ENCODE measurements at places on chromosomes 5 and 9.

- no peak for DNase-seq
These were observed 22.4 kb upstream of the TRIM52 start for GRCh38 chr5:181283347-181283746.

DNA sequence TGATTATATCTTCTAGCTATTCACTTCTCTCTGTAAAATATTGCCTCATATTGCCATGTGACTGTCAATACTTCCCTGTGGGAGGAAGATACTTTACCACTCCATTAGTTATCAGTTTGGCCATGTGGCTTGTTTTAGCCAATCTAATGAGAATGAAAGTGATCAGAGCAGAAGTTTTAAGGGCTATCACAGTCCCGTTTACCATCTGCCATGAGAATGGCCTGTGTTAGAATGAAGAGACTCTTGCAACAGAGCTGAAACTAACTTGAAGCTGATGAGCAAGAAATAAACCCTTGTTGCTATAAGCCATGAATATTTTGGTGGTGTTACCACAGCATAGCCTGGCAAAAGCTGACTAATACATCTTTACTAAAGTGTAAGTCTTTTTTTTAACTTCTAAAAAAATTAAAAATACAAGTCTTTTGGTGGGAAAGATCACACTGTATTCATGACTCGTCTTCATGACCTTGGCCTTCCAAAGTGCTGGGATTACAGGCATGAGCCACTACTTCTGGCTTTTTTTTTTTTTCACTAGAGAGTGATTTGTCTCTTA is 68.0 kb upstream of the CTNNA1 start:
- no peak for DNase-seq

DNA sequence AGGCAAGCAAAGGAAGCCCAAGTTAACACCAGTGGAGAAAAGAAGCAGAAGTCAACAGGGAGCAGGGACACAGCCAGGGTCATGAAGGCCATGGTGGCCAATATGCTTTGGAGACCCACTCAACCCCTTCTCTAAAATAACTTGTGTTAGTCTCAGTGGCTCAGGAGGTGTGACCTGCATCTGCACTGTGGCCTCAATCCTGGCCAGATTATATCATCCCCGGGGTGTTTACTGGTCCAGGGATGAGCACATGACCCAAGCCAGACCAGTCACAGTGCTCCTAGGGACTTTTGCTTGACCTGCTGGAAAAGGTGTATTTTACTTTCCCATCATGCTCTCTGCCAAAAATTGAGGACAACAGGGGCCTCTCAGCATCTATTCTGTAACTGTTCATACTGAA is 105.2 kb downstream of the DPYSL3 start:
- DNase-seq, result no peak

DNA sequence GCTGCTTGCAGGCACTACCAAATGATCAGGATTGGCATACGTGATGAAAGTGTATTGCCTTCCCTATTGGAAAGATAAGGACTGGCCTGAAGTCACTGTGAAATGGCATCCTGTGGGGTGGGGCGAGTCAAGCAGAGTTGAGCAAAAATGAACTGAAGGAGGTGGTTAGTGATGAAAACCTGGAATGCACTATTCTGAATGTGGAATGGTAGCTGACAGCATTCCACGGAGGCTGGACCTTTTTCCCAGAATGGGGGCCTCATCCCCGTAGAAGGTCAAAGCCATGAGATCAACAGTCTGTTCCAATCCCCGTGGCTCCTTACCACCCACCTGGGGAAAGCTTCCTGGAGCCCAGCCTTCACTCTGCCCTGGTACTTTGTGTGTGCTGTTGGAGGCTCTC is 37.7 kb downstream of the ASS1 start:
- DNase-seq, result no peak

DNA sequence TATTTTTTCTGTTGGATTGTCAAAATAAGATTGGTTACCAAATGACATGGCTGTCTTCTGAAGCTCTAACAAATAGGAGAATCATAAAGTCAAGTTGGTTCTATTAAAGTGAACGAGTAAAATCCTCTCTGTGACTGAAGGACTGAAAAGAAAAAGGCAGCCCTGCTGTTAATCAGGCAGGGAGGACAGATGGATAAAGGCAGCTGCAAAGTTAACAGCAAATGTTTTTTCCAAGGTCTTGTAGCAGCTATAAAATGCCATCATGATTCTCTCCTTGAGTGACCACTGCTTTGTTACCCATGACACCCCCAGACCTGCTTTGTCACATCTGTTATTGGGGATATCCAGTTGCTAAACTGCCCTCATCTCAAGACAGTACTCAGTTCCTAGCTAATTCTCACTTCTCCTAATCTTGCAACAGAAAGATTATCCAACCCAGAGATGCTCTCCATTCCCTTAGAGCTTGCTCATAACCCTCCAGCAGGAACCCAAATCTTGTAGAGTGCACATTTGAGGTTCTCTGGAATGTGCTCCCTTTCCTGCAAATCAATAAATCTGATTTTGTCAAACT is 89.7 kb upstream of the PARP8 start:
- DNase-seq, result no peak

GRCh38 chr9:74940600-74940999 is 12.1 kb downstream of the C9orf40 start:
- DNase-seq, result no peak

GRCh38 chr5:43179836-43180235 is 12.2 kb upstream of the NIM1K start:
- DNase-seq, result no peak

DNA sequence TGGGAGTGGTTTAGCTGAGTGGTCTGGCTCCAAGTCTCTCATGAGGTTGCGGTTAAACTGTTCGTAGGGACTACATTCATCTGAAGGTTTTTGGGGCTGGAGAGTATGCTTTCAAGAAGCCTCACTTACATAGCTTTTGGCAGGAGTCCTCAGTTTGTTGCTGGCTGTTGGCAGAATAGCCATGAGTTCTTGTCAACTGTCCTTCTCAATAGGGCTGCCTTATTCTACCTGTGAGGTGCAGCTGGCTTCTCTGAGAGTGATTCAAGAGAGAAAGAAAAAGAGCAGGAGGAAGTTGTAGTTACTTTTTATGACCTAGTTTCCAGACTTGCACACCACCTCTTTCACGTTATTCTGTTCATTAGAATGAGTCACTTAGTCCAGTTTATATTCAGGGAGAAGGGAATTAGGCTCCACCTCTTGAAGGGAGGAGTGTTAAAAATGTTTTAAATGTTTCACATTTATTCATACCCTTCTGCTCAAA is 33.2 kb downstream of the YTHDC2 start:
- no peak for DNase-seq

GRCh38 chr5:149916334-149917072 is 28.1 kb downstream of the PDE6A start:
- no peak for DNase-seq

- no peak for DNase-seq
These were observed 21.0 kb upstream of the C5orf63 start for GRCh38 chr5:127094161-127094814.

DNA sequence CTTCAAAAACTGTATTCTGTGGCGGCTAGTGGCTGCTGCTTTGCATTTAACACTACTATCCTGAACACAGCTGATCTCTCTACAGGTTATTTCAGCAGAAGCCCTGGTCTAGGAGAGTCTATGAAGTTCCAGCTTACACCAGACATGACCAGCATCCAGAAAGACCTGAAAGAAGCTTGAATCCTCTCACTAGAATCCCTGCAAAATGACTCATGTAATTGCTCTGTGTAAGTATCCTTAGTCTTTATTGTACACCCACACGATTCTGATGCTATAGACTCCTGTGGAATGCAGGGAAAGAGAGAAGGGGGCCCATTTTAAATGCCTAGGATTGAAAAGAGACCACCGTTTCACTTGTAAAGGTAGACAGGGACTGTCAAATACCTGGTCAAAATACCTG is 859 bp upstream of the GRIA1 start:
- no peak for DNase-seq

GRCh38 chr9:130662099-130662969 is 2.1 kb upstream of the PRDM12 start:
- no peak for DNase-seq

GRCh38 chr5:58484505-58484904 is 6.7 kb upstream of the GAPT start:
- no peak for DNase-seq

DNA sequence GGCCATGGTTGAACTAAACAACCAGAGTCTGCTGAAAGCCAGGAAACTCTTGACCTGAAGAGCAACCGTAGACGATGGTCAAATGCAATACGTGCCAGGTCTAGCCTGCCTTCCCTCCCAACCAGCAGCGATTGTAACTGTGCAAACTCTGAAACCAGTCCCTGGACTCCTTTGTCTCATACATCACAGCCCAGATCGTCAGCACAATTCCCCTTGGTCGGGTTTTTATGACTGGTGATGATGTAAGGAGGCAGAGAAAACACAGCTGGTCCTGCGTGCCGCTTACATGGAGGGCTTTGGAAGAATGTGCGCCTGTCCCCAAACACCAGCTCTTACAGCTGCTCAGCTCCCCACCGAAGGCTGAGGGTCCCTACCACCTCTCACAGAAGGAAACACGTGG is 24.6 kb downstream of the SMIM23 start:
- no peak for DNase-seq

DNA sequence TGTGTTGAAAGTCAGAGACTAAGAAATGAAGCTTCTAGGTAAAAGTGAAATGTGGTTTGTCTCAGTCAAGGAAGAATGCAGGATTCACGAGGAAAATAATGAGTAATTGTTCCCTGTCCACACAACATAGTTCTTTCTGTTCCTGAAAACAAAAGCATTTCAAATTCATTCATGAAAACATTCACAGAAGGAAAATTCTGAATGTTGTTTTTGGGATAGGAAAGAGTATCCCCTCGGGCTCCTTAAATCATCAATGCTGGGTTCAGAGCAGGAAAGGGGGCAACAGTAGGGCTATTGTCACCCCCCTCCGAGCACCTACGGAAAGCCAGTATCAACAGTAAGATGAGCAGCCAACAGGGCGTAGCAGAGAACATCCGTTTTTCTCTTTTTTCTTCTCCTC is 769.9 kb upstream of the ADAMTS16 start:
- no peak for DNase-seq

All from CD4-positive, alpha-beta T cell treated with Interleukin-4 for 4 hours (primary cell).